ENCODE measurements at places on chromosomes 5 and 9. TPM values are rescaled to one million over a fixed set of nuclear protein-coding genes. Genes with fewer than 3 reads are reported as not detected.

The CENPK gene
- 1.8 TPM for total RNA-seq

The SMIM3 gene
- 40.7 TPM for total RNA-seq

The ANKRD31 gene
- total RNA-seq = under 0.01 TPM

The PCDHB13 gene
- total RNA-seq = 5.7 TPM
